ENCODE measurements at places on chromosomes 7 and 10.

GRCh38 chr10:61903928-61904344 is 2.4 kb downstream of the ARID5B start:
- peak; percentile 52 for DNase-seq

GRCh38 chr7:19239951-19240350 is 94.7 kb upstream of the FERD3L start:
- no peak for DNase-seq

GRCh38 chr7:41887416-41887815 is 184.5 kb upstream of the INHBA start:
- no peak for DNase-seq

DNA sequence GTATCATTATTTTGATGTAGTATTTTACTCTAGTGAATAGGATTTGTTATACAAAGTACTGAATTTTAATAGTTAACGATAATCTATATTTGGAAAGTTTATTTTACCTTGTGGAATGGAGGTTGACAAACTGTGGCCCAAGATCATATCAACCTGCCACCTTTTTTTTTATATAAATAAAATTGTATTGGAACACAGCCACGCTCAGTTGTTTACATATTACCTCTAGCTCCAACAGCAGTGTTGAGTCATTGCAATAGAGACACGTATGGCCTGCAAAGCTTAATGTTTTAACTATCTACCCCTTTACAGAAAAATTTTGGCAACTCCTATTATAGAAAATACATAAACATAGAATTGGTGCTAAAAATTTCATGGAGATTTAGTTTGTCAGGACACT is 239.3 kb downstream of the THSD7A start:
- DNase-seq = no peak

DNA sequence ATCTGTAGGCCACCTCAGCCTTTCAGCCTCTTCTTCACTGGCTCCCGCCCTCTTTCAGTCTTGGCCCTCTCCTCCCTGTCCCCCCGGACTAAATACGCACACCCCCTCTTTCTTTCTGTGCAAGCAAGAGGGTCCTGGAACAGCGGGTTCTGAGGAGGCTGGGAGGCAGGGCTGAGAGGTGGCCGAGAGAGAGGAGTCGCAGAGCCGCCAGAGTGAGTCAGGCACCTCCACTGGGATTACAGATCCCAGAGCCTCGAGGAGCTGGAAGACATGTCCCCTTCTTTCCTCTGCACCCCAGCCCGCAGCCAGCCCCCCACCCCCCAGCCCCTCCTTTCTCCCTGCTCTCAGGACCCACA is 182 bp downstream of the CCDC136 start:
- DNase-seq = no peak

DNA sequence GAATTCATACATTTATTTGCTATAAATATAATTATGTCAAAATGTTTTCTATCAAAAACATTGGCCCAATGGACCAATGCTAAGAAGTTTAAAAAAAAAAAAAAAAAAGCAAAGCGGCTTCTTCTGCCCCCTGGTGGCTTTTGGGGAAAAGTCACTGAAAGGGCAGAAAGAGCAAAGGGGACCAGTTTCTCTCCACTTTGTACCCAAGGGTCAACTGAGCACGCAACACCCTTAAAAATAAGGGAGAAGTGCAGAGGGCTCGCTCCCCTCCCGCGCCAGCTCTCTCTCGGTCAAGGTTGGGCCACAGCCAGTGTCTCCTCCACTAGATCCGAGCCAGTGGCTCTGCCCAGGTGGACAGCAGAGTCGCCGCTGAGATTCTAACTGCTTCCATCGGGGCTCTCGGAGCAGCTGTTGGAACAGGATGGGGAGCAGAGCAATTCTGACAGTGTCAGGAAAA is 136.4 kb upstream of the FGFR2 start:
- no peak for DNase-seq

GRCh38 chr10:131694168-131694780 is 206.5 kb upstream of the PPP2R2D start:
- no peak for DNase-seq
